ENCODE measurements at places on chromosomes 11 and 22. TPM values are rescaled to one million over a fixed set of nuclear protein-coding genes. Genes with fewer than 3 reads are reported as not detected.
A peak's percentile ranks its signal among the peaks of the same experiment; 100 is the strongest.

MAP4K2 gene
- total RNA-seq = 122 TPM

GPHA2 gene
- total RNA-seq = not detected

TSKU gene
- total RNA-seq = not detected

LMNTD2 gene
- total RNA-seq = 21.4 TPM

UBASH3B gene
- 4.2 TPM for total RNA-seq

CD3E gene
- total RNA-seq = 1.0 TPM

TTC38 gene
- total RNA-seq = 14.9 TPM

OR51B5 gene
- 0.67 TPM for total RNA-seq

SMTNL1 gene
- total RNA-seq = not detected

- H3K4me1 ChIP-seq = no peaks in the 10 kb centered on the region
- peaks cover 57% of the 10 kb centered on the region for H3K36me3 ChIP-seq
- H3K27me3 ChIP-seq = no peaks in the 10 kb centered on the region
- no peak overlapping the region for H3K4me3 ChIP-seq
- no peak for DNase-seq
- H3K27ac ChIP-seq = no peak overlapping the region
Observed at GRCh38 chr22:39967103-39967829, 7.1 kb downstream of the TMA7B start.

DNA sequence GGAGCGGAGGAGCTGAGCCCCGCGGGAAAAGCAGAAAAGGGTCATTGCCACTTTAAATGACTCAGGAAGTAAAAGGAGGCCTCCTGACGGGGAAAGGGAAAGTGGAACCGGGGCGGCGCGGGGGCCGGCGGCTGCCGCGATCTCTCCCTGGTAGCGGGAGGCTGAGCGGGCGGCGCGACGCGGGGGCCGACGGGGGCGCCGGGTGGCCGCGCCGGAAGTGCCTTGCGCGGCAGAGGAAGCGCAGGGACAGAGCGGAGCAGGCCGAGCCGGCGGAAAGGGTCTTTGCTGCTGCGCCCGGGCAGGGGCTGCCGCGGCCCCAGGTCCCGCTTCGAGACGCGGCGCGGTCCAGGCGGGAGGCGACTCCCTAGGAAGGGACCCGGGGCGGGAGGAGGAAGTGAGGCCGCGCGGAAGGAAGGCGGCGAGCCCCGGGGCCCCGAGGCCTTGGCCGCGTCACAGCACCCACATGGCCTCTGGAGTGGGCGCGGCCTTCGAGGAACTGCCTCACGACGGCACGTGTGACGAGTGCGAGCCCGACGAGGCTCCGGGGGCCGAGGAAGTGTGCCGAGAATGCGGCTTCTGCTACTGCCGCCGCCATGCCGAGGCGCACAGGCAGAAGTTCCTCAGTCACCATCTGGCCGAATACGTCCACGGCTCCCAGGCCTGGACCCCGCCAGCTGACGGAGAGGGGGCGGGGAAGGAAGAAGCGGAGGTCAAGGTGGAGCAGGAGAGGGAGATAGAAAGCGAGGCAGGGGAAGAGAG, at the start of gene TRIM44:
Gene TRIM44 (plus strand): TSS at position 127 of the 759 bp plus-strand sequence. CDS start 337 bp downstream, at position 464.
- peaks cover 3% of the 10 kb centered on the region for H3K36me3 ChIP-seq
- peak within 1 kb of the TSS; percentile 76 for H3K4me3 ChIP-seq
- peaks cover 5% of the 10 kb centered on the region for H3K27me3 ChIP-seq

- no peak overlapping the region for H3K4me3 ChIP-seq
- no peak for DNase-seq
- no peak overlapping the region for H3K27ac ChIP-seq
- H3K36me3 ChIP-seq = no peaks in the 10 kb centered on the region
Observed at GRCh38 chr11:66243782-66244535, 24.5 kb upstream of the RAB1B start.

DNA sequence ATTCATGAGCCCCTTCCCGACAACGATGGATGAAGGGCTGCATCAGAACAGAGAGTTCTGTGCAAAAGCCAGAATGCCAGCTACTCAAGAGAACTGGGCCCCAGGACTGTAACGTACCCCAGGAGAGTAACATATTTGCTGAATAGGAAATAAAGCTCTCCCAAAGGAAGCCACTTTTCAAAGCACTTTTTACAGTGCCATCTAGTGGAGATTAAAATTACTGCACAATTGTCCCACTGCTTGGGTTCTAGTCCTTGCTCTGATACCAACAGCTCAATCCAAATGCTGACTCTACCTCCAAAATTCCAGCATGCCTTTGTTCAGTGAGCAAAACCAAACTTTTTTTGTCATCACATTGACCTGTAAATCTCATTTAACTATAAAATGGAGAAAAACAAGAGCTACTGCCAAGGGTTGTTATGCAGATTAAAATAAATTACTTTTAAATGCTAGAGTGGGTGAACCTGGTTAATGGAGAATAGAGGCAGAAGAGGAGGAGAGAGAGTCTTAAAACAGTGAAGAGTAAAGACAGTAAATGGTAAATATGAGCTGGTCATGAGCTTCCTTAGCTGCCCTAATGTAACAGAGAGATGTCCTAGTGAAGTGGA, 87.6 kb upstream of the FSHB start:
- DNase-seq = peak; percentile 32
- H3K27me3 ChIP-seq = no peaks in the 10 kb centered on the region
- no peak overlapping the region for H3K27ac ChIP-seq
- no peak overlapping the region for H3K4me3 ChIP-seq

- no peaks in the 10 kb centered on the region for H3K36me3 ChIP-seq
- H3K27me3 ChIP-seq = no peaks in the 10 kb centered on the region
- DNase-seq = no peak
- no peak overlapping the region for H3K4me3 ChIP-seq
Observed at GRCh38 chr11:103902994-103903393, 133.4 kb upstream of the DDI1 start.

- H3K27me3 ChIP-seq = peaks cover 3% of the 10 kb centered on the region
- no peak overlapping the region for H3K27ac ChIP-seq
- no peaks in the 10 kb centered on the region for H3K36me3 ChIP-seq
- H3K4me1 ChIP-seq = no peaks in the 10 kb centered on the region
- DNase-seq = no peak
Observed at GRCh38 chr11:12724301-12725054, 50.3 kb downstream of the TEAD1 start.

DNA sequence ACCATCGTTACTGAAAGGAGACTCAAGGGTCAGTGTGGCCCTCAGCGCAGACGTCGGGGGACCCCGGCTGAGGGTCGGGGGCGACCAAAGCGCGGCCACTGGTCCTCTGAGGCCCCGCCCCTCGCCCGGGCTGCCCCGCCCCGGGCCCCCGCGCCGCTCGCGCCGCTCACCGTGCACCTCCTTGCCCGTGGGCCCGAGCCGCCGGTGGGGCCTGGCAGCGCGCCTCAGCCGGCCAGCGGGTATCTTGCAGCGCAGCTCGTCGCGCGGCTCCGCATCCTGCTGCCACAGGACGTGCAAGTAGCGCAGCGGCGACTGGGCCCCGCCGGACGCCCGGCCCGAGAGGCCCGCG, 419 bp downstream of the ANKRD54 start:
- peaks cover 11% of the 10 kb centered on the region for H3K4me1 ChIP-seq
- DNase-seq = no peak
- no peaks in the 10 kb centered on the region for H3K27me3 ChIP-seq
- H3K36me3 ChIP-seq = peaks cover 3% of the 10 kb centered on the region

GRCh38 chr11:92129811-92130210, 94.8 kb upstream of the FAT3 start:
- no peaks in the 10 kb centered on the region for H3K4me1 ChIP-seq
- no peak overlapping the region for H3K27ac ChIP-seq
- DNase-seq = no peak
- no peaks in the 10 kb centered on the region for H3K27me3 ChIP-seq
- H3K4me3 ChIP-seq = no peak overlapping the region
- no peaks in the 10 kb centered on the region for H3K36me3 ChIP-seq

GRCh38 chr11:98531576-98531975, 489.2 kb upstream of the CNTN5 start:
- H3K4me1 ChIP-seq = no peaks in the 10 kb centered on the region
- no peak overlapping the region for H3K27ac ChIP-seq
- no peak overlapping the region for H3K4me3 ChIP-seq
- no peaks in the 10 kb centered on the region for H3K36me3 ChIP-seq

DNA sequence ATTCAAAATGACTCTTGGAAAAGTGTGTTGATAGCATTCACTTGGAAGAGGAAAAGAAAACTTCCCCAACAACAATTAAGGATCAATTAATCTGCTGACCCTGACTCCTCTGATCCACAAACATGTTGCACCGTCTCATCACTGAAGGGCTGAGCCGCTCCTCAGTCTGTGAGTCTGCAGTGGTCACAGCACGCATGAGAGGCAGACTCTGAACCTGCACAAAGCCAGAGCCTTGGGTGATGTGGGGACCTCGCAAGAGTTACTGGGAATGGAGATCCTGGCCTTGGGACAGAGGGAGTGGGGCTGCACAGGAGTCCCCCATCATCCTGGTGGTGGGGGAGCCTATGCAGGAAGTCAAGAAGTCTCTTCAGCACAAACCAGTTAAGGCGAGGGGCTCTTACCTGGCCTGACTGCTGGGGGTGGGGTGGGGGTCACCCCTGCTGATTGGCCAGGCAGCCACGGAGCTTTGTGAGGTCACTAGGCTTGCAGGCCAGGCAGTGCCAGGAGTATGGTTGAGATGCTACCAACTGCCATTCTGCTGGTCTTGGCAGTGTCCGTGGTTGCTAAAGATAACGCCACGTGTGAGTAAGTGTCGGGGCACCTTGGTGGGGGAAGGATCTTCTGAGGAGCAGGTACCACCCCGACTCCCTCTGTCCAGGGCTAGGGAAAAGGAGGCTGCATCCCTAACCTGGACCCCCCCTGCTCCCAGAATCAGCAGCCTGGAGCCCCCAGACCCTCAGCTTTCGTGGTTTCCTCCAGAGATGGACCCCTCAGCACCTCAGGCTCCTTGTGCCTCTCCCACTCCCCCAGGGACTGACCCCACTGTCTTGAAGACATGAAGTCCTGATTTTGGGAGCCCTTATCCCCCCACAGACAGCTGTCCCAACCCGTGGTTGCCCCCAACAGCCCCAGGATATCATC, at the start of gene ACR:
Gene ACR (plus strand): TSS at position 477 of the 921 bp plus-strand sequence. CDS start 32 bp downstream, at position 509.
- H3K27me3 ChIP-seq = no peaks in the 10 kb centered on the region
- H3K4me3 ChIP-seq = no peak within 1 kb of the TSS
- H3K4me1 ChIP-seq = no peaks in the 10 kb centered on the region
- H3K27ac ChIP-seq = no peak within 1 kb of the TSS

DNA sequence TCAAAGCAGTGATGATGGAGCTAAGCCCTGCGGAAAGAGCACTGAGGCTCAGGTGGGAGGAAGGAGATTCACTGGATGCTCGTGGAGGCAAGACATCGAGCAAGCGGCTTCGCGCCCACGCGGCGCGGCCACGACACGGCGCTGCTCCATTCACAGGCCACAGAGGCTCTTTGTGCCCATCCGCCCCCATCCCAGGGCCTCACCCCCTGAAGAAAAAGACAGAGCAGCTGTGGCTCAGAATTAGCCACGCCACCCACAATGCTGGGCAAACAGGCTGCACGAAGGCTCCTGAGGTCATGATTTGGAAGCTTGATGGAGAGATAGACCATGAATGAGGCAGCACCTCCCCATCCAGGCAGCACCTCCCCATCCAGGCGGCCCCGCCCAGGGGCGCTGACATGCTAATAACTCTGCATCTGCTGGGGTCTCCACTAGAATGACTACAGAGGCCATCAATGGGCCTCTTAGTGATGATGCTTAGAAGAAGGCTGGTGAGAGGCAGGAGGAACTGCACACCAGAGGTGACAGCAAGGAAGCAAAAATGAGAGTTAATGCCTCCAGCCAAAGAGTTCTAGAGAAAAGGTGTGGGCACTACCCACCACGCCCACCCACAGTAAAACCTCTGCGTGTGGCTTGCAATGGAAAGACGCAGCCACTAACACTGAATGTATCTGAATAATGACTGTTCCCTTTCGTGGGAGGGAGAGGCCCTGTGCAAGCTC, 43.5 kb downstream of the MYH9 start:
- no peak for DNase-seq
- H3K27ac ChIP-seq = no peak overlapping the region
- H3K27me3 ChIP-seq = no peaks in the 10 kb centered on the region
- no peaks in the 10 kb centered on the region for H3K4me1 ChIP-seq
- peaks cover 88% of the 10 kb centered on the region for H3K36me3 ChIP-seq
- H3K4me3 ChIP-seq = no peak overlapping the region

- no peaks in the 10 kb centered on the region for H3K4me1 ChIP-seq
- H3K4me3 ChIP-seq = no peak overlapping the region
Observed at GRCh38 chr11:3123305-3123704, 41.8 kb downstream of the OSBPL5 start.

- H3K27ac ChIP-seq = no peak overlapping the region
- no peaks in the 10 kb centered on the region for H3K4me1 ChIP-seq
- H3K4me3 ChIP-seq = no peak overlapping the region
- no peaks in the 10 kb centered on the region for H3K36me3 ChIP-seq
Observed at GRCh38 chr22:30212996-30213441, 33.5 kb downstream of the LIF start.

DNA sequence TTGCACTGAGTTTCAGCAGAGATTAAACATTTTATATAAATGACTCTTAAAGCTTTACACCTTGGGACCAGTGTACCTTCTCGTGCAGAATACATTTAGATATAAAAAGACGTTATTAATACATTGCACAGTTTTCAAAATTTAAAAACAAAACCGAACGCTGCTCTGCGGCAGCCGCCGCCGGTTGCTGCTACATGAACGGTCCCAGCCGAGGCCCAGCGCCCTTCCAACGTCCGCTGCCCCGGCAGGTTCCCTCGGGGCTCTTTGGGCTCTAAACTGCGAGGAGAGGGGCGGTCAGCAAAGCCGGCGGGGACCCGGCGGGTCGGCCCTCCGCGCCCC, 2.0 kb downstream of the CDKN1C start:
- no peak for DNase-seq
- H3K36me3 ChIP-seq = no peaks in the 10 kb centered on the region
- H3K27me3 ChIP-seq = no peaks in the 10 kb centered on the region
- H3K27ac ChIP-seq = no peak overlapping the region
- H3K4me1 ChIP-seq = peaks cover 20% of the 10 kb centered on the region
- H3K4me3 ChIP-seq = peak overlapping the region; percentile 24

DNA sequence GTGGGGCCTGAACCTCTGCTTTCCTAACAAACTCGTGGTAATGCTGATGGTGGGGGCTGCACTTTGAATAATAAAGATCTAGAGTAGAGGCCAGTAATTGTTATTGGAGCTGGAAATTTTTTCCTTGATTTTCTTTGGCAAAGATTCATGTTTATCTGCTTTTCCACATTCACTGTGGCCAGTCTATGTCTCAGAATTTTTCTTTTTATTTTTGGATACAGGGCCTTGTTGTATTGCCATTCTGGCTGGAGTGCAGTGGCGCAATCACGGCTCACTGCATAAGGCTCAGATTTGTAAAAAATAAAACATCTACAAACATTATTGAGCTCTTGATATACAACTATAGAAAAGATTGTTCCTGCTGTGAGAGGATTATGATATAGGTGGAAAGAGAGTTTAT, 1.6 kb downstream of the TMEM135 start:
- H3K36me3 ChIP-seq = no peaks in the 10 kb centered on the region
- H3K27me3 ChIP-seq = no peaks in the 10 kb centered on the region
- H3K27ac ChIP-seq = no peak overlapping the region
- H3K4me3 ChIP-seq = no peak overlapping the region

- H3K4me3 ChIP-seq = peak overlapping the region; percentile 64
- no peaks in the 10 kb centered on the region for H3K27me3 ChIP-seq
- H3K4me1 ChIP-seq = peaks cover 54% of the 10 kb centered on the region
Observed at GRCh38 chr22:46577368-46578249, 40.2 kb upstream of the CELSR1 start.

GRCh38 chr11:19258641-19259230, 18.0 kb upstream of the E2F8 start:
- no peak for DNase-seq
- no peaks in the 10 kb centered on the region for H3K36me3 ChIP-seq
- no peak overlapping the region for H3K27ac ChIP-seq
- no peaks in the 10 kb centered on the region for H3K27me3 ChIP-seq

Data from B cell (primary cell).